ENCODE measurements at places on chromosomes 6 and 20.

- DNase-seq = peak; percentile 5
These were observed 610.1 kb upstream of the ARID1B start for GRCh38 chr6:156167016-156167624.

GRCh38 chr6:109002051-109002697 is 92.5 kb downstream of the SESN1 start:
- peak; percentile 69 for DNase-seq

DNA sequence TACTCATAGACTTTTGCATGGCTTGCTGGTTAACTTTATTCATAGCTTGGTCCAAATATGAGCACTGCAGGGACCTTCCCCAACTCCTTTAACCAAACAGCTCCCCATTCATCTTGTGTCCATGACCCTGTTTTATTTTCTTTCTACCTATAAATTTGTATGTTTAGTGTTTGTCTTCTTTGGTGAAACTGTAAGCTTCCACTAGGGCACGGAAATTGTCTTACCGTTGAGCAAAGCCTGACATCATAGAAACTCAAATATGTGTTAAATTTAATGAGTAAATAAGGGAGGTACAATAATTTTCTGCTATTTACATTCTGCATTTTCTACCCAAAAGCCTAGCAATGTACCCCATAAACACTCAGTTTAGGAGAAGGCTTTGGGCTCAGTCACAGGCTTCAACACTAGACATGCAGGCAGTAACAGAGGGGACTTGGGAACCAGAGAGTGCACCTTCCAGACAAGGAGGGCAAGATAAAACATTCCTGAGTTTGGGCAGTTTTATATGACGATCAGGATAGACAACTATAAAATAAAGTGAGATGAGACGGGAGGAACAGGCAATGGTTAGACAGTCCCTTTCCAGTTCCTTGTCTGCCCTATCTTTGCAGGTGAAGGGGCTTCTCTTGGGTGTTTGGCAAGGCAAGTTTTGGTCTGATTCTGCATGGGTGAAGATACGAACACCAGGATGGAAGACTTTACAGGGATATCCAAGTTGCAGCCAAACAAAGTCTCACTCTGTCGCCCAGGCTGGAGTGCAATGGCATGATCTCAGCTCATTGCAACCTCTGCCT is 46.2 kb upstream of the ZNF217 start:
- DNase-seq = no peak

GRCh38 chr20:14445310-14445709 is 107.9 kb upstream of the FLRT3 start:
- DNase-seq = peak; percentile 66

DNA sequence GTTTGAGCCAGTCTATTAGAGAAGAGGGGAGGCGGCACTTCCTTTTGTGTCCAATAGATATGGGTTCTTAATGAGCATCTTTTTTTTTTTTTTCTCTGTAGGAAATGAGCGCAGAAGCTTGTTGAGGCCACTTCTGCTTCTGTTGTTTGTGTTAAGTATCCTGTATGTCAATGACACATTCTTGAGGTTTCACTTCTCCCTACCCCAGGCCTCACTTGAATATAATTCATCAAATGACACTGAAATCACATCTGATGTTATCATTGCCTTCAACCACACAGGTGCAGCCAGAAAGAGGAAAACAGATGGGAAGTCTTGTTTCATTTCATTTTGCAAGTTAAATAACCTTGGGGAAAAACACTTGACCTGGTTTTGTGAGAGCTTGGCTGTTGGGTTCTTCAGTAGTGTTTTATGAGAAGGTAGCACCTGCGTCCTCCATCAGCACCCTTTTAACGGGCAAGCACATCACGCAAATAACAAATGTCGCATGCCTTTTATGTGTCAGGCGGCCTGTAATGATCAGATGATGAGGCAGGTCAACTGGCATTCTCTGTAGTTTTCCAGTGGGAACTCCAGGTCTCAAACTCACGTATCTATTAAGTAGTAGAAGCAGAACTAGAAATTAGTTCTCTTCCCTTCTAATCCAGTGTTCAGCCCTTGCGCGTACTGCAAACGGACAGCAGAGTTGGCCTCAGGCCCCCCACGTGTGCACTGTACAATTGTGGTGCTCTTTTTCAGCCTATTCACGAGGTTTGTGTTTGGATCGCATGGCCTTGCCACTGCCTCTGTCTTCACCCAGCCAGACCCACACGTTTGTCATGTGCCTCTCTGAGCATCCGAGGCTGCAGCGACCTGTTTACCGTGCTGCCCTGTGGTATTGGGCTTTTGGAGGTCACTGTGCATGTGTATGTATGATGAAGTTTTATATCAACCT is 23.5 kb downstream of the PLEKHG1 start:
- DNase-seq = no peak

GRCh38 chr6:170287371-170287876 is 3.5 kb downstream of the DLL1 start:
- DNase-seq = no peak

- peak; percentile 94 for DNase-seq
These were observed 157.4 kb upstream of the ZNF217 start for GRCh38 chr20:53750827-53751619.

- peak; percentile 15 for DNase-seq
These were observed 21.6 kb upstream of the CCN2 start for GRCh38 chr6:131972741-131973140.

GRCh38 chr6:85650606-85651005 is 7.9 kb upstream of the SYNCRIP start:
- DNase-seq = no peak

DNA sequence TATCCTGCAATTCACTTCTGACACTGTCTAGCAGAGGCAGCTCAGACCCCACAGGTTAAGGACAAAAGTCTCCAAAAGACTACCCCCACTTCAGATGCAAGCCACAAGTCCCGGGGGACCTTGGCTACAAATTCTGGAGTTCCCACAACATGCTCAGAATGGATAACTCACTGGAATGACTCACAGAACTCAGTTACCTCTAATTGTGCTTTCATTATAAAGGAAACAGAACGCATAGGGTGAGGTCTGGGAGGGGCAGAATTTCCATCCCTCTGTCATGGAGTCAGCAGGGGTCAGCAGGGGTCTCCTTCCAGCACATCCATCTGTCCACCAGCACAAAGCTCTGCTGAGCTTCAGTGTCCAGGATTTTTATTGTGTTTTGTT is 184.2 kb downstream of the CDH4 start:
- DNase-seq = peak; percentile 2

DNA sequence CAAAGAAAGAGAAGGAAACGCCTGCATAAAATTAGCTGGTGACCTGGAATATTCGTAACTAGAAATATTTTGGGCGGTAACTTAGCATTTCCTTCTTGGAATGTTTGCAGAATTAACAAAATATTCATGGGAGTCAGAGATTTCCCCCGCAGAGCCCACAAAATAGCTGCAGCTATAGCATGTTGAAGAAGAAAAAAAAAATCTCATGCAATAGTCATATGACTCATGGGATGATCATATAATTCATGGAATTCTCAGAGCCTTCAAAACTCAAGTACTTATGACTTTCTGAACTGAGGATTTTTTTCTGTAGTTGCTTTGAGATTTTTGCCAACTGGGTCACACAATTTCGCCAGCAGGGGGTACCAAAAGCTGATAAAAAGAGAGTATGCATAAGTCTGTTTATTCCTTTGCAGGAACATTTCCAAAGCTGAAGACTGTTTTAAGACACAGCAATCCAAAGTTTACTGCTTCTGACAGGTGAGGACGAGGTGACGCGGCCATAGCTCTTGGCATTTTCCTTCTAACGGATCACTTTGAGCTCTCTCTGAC is 586.0 kb upstream of the CHD6 start:
- no peak for DNase-seq

- DNase-seq = no peak
These were observed 129.0 kb upstream of the THEMIS start for GRCh38 chr6:128029826-128030225.

- DNase-seq = peak; percentile 30
These were observed 216.2 kb downstream of the NFATC2 start for GRCh38 chr20:51326201-51326819.

DNA sequence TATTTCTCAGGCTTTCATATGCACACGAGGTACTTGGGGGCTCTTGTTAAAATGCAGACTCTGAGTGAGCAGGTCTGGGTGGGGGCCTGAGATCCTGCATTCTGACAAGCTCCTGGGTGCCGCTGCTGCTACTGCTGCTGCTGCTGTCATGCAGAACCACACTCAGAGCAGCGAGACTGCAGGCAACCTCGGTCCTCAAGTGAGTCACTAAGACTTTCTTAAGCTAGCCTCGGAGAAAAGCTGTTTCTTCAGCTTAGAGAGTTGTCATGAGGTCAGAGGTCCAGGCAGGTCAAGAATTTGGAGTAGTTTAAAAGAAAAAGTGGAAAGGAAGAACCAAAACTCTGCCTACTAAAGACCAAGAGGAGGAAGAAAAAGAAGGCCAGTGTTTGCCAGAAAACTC is 92.9 kb downstream of the SPTLC3 start:
- DNase-seq = peak; percentile 70

- DNase-seq = no peak
These were observed 31.6 kb upstream of the LAMA4 start for GRCh38 chr6:112286010-112286409.

- DNase-seq = peak; percentile 52
These were observed 396.1 kb downstream of the PLCB1 start for GRCh38 chr20:8527998-8528723.

- DNase-seq = peak; percentile 51
These were observed 43.1 kb downstream of the POPDC3 start for GRCh38 chr6:105136431-105137350.

DNA sequence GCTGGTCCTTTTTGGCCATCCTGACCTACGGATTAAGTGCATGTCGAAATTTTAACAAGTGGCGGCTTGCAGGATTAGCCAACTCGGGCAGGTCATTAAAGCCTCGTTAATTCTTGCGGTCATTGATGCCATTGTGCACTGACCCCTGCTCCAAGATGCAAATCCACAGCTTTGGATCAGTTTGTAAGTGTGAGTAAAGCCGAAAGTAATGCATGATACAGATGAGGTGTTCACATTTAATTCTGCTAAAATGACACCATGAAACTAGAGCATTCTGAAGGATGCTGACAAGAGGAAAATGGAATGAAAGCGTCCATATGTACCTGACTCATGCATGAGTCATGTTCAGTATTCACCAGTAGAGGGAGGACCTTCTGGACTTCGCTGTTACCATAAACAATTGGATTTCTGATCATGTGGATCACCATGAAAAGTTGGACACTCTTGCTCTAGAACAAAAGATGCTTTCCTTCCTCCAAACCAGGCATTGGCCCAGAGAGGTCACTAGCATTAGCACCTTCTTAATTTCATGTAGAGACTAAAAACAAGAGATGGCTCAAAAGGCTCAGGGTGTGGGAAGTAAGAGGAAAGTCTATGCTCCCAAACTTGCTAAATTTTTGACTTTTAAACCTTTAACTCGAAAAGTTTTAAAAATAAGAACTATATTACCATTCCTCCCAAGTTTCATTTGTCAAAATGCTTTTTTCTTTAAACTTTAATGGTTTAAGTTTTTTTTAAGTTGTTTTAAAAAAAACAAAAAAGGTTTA is 48.0 kb downstream of the MUC22 start:
- DNase-seq = peak; percentile 88

DNA sequence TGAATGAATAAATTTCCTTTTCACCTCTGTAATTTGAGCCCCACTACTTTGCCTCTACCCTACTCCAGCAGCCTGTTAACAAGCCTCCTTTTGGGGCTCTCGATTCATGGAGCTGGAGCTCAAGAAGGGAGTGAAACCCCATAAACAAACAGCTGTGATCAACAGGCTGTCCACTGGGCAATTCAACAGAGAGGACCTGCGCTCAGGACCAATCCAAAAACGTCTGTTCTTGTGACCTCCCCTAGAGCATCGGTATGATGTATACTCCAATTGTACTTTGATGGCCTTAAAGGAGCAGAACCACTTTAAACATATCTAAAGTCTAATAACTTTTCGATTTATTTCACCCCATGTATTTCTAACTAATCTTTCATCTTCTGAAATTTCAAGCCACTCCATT is 37.4 kb downstream of the HIVEP2 start:
- DNase-seq = no peak

GRCh38 chr20:51411870-51412269 is 130.6 kb downstream of the NFATC2 start:
- no peak for DNase-seq

DNA sequence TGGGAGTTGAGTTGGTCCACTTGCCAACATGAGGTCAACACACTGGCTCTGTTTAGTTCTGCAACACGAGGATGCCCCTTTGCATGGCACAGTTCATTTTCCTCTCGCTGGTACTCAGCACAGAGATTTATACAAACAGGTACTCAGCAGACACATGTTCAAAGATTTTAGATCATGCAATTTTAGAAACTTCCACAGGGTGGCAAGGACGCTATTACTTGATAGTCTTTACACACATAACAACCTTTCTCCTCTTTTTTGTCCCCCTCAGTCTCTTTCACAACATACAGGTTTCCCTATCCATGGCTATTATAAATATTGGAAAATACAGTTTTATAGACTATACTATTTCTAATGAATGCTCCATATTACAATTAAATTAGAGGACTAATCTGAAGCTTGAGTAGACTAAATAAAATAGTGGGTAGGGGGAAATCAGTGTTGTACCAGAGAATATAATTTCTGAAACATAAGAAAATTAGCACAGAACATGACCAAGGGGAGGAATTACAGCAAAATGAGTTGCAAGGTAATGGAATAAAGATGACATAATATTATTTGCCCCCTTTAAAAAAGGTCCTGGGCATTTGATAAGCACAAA is 331.8 kb upstream of the BTBD3 start:
- DNase-seq = peak; percentile 10

GRCh38 chr6:41966961-41967311 is 25.3 kb upstream of the CCND3 start:
- peak; percentile 60 for DNase-seq

- DNase-seq = peak; percentile 47
These were observed 152.1 kb downstream of the DTNBP1 start for GRCh38 chr6:15510536-15511247.

- DNase-seq = no peak
These were observed 848.1 kb upstream of the EYS start for GRCh38 chr6:66555082-66555481.

DNA sequence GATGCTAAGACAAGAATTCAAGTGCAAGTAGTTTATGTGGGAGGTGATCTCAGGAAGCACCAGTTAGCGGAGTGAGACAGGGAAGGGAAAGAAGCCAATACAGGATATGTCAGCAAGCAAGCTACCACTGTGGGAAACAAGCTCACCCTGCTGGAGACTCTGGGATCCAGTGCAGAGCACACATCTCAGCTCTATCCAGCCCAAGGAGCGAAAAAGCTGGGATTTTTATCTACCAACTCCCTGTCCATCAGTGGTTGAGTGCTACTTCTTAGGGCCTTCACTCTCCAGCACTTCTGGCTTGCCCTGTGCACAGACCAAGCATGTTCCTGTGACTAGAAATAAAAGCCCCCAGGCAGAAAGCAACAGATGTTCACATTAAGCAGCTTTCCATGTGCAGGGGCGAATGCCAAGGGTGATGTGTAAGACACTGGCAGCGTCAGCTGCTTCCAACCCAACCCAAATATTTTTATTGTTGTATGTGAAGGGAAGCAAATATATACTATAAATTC is 10.8 kb upstream of the RNF24 start:
- DNase-seq = peak; percentile 90

DNA sequence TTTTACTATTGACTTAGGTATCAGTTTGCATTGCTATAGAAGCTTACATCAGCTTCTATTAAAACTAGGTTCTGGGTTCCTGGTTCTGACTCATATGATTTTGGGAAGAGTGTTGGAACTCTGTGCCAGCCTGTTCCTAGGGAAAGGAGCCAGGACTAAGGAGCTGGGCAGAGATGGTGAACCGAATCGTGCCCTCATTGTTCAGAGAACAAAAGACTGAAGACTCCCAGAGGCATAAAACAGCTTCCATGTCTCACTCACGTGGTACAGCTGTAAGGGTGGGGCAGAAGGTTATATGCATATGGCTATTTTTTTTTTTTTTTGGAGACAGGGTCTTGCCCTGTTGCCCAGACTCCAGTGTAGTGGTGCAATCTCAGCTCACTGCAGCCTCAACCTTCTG is 89.1 kb upstream of the THBS2 start:
- no peak for DNase-seq

All from fibroblast of villous mesenchyme (primary cell).